Spleen (tissue), 13 donors: ENCODE measurements at places on chromosomes 5 and 9. TPM values are rescaled to one million over a fixed set of nuclear protein-coding genes. Genes with fewer than 3 reads are reported as not detected.

The PCDHB9 gene
- total RNA-seq = 0.74 TPM

- H3K4me3 ChIP-seq = no peak overlapping the region
- no peaks in the 10 kb centered on the region for H3K4me1 ChIP-seq
- no peaks in the 10 kb centered on the region for H3K36me3 ChIP-seq
- DNase-seq = no peak
- H3K27ac ChIP-seq = no peak overlapping the region
Measured at GRCh38 chr5:92017776-92018175, 634.7 kb upstream of the ARRDC3 start.

DNA sequence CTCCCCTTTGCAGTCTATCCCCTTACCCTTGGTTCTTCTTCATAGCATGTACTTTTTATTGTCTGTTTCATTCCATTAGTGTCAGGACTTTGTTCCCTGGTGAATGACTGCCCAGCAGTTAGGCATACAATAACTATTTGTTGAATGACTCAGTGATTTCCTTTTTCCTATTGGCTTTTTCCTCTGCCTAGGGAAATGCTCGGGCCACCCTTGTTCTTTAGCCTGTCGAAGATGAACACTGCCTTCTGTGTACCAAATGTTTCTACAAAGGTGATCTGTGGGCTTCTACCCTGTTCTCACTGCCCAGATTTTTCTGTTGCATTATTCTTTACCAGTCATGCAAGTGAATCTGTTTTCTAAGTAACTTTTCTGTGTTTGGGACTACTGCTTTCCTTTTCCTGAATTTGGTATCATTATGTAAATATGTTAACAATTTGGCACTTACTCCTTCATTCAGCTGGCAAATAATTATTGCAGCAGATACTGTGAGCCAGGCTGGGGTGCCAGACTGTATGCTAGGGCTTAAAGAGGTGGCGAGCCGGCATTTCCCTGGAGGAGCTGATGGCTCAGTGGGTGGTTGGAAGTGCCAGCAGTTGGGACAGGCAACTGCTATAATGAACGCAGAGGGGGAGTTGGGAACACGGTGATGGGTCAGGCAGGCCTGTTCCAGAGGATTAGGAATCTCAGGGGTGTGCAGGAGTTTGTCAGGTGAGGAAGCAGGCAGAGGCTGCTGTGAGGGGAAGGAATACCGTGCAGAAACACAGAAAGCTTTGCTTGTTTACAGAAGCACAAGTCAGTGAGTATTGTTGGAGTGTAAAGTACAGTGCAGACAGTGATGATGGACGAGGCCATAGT, 30.6 kb downstream of the KDM4C start:
- no peak for DNase-seq
- no peak overlapping the region for H3K27ac ChIP-seq
- H3K36me3 ChIP-seq = peaks cover 10% of the 10 kb centered on the region
- peaks cover 43% of the 10 kb centered on the region for H3K4me1 ChIP-seq
- no peaks in the 10 kb centered on the region for H3K27me3 ChIP-seq

DNA sequence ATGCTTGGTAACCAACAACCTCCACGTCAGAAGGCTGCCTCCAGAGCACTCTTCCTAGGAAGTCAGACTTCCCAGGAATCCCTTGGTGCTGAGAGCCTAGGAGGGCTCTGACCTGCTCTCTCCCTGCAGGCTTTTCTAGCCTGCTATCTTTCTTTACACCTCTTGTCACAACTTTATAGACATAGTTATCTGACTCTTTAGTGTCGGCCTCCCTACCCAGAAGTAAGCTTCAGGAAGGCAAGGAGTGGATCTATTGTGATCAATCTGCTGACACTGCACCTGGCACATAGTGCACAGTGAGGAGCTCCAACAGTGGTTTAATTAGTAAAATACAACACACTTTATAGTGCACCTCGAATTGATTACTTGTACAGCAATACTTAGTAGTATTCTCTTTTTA, 2.3 kb downstream of the AFAP1L1 start:
- H3K36me3 ChIP-seq = no peaks in the 10 kb centered on the region
- no peaks in the 10 kb centered on the region for H3K4me1 ChIP-seq
- DNase-seq = no peak
- no peak overlapping the region for H3K27ac ChIP-seq
- no peak overlapping the region for H3K4me3 ChIP-seq
- H3K27me3 ChIP-seq = peaks cover 36% of the 10 kb centered on the region

DNA sequence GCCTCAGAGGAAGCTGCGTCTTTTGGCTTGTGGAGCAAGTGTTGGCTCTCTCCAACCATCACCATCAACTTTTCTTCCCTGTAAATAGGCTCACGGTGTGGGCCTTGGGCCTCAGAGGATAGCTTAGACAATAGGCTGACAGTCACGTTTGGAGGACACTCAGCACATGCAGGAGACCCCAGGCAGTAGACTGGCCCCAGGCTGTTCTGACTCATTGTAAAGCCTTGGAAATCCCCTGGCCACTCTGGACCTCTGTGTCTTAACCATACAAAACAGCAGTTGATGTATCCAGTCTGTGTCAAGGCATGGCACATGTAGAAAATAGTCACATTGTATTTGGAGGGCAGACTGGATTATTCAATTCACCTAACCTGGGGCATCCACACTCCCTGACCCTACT, 18.6 kb downstream of the CD74 start:
- no peak overlapping the region for H3K4me3 ChIP-seq
- no peak overlapping the region for H3K27ac ChIP-seq
- DNase-seq = no peak
- H3K4me1 ChIP-seq = no peaks in the 10 kb centered on the region
- no peaks in the 10 kb centered on the region for H3K27me3 ChIP-seq

The GHR gene
- 3.1 TPM for total RNA-seq

GRCh38 chr5:153099328-153099727, 391.1 kb upstream of the GRIA1 start:
- no peaks in the 10 kb centered on the region for H3K36me3 ChIP-seq
- H3K4me1 ChIP-seq = no peaks in the 10 kb centered on the region
- no peak overlapping the region for H3K4me3 ChIP-seq
- H3K27ac ChIP-seq = no peak overlapping the region
- DNase-seq = no peak
- H3K27me3 ChIP-seq = no peaks in the 10 kb centered on the region

GRCh38 chr9:129256959-129257713, 79.1 kb upstream of the IER5L start:
- no peaks in the 10 kb centered on the region for H3K36me3 ChIP-seq
- no peak overlapping the region for H3K4me3 ChIP-seq
- H3K27me3 ChIP-seq = peaks cover 16% of the 10 kb centered on the region
- H3K27ac ChIP-seq = no peak overlapping the region
- peaks cover 31% of the 10 kb centered on the region for H3K4me1 ChIP-seq
- peak; percentile 33 for DNase-seq

GRCh38 chr5:137392261-137392660, 106.9 kb downstream of the SPOCK1 start:
- DNase-seq = no peak
- H3K4me1 ChIP-seq = no peaks in the 10 kb centered on the region
- no peak overlapping the region for H3K4me3 ChIP-seq
- no peaks in the 10 kb centered on the region for H3K27me3 ChIP-seq
- H3K36me3 ChIP-seq = no peaks in the 10 kb centered on the region
- H3K27ac ChIP-seq = no peak overlapping the region

The CENPK gene
- 8.3 TPM for total RNA-seq

- no peaks in the 10 kb centered on the region for H3K27me3 ChIP-seq
- no peaks in the 10 kb centered on the region for H3K4me1 ChIP-seq
- H3K27ac ChIP-seq = no peak overlapping the region
- H3K36me3 ChIP-seq = no peaks in the 10 kb centered on the region
Measured at GRCh38 chr9:90991953-90992352, 190.3 kb downstream of the SYK start.

DNA sequence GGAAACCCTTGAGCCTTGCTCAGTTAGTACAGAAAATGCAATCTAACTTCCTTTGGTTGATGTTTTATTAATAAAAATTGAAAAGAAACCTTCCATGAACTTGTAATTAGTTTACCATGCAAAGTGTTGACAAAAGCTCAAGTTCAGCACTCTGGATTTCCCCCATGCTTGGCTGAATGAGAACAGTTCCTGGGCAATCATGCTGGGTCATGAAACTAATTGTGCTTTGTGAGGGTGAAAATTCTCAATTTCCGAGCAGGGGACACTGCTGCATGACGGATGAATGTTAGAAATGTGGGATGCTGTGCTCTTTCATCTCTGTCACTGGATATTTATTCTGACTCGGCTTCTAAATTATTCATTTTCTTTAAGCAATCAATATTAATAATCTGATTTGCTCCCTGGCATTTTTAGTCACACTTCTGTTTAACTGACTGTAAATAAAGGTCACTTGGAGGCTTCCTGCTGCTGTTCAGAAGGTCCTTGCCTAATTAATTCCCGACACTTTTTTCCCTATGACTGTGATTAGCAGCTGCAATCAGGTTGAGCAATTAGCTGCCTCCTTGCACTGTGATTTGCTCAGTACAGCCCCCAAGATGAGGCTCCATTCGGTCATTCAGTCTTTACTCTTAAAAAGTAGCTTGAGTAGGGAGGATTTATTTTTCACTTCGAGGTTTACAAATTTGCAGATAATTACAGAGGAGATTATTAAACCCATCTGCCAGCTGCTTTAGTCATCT, 678.1 kb upstream of the ZNF608 start:
- H3K27me3 ChIP-seq = no peaks in the 10 kb centered on the region
- no peak for DNase-seq
- no peak overlapping the region for H3K4me3 ChIP-seq
- H3K36me3 ChIP-seq = no peaks in the 10 kb centered on the region
- H3K27ac ChIP-seq = no peak overlapping the region
